ENCODE measurements at places on chromosomes 3 and 15.

- DNase-seq, result no peak
Observed at GRCh38 chr15:41849861-41850260, 11.2 kb downstream of the PLA2G4B start.

DNA sequence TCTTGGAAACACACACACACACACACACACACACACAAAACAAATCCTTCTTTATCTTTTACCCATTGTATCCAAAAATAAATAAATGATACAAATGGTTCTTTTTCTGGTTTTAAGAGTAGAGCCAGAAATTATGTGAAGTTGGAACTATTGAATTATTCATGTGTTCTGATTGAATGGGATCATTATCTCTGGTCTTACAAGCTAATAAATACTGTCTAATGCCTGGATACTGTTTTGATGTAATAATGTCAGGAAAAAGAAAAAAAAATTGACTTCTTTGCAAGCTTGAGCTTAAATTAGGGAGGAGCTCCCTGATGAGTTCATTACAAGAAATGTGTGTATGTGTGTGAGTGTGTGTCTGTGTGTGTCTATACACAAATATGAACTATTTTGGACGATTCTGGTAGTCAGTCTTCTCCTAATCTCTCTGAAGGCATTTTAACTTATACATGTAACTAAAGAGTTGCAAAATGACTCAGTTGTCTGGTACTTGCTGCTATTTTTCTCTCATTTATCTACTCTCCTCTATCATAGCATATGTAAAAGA is 507.2 kb upstream of the AGTR1 start:
- DNase-seq, result no peak

DNA sequence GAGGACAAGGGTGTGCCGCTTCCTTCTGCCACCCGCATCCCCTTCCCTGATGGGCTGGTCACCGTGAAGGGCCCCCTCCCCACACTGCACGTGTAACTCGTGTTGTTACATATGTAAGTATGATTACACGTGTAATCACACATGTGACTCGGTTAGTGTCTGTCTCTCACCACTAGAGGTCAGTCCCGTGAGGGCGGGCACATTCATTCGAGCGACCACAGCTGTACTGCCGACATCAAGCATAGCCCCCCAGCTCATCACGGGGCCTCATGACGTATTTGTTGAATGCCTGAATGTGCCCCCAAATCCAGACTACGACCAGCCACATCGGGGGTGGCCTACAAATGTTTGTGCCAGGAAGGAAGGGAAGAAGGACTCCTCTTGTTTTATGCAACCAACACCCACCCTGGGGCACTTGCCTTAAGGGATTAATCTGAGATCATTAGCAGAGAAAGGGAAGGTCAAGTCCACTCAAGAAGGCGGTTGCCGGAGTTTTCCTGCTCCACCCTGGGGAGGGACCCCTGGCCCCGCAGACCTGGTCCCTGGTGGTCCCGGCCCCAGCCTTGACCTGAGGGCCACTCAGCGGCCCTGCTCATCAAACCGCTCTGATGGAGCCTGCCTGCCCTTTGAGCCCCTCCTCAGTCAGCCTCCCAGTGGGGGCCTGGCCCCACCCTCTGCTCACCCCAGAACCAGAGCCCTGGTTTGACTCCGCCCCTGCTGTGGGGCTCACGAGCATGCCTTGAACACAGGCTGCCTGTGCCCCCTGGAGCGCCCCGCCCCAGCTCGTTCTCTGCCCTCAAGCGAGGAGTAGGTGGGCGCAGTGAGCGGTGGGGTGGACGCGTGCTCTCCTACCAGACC is 52.8 kb downstream of the RGMA start:
- no peak for DNase-seq

DNA sequence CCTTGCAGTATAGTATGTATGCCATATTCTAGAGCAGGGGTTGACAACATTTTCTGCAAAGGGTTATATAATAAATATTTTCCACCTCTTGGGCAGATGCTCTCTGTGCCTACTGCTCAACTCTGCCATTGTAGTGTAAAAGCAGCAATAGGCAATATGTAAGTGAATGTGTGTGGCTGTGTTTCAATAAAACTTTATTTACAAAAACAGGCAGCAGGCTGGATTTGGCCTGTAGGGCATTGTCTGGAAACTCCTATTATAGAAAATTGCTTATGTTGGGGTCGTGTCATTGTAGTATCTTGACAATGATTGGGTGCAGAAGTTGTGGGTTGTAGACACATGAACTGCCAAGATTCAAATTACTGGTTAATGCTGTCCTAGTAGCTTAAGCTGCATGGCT is 153.6 kb upstream of the CNTN3 start:
- no peak for DNase-seq

GRCh38 chr3:43762451-43762850 is 71.7 kb downstream of the ABHD5 start:
- no peak for DNase-seq

GRCh38 chr3:30320392-30320791 is 286.0 kb upstream of the TGFBR2 start:
- no peak for DNase-seq

DNA sequence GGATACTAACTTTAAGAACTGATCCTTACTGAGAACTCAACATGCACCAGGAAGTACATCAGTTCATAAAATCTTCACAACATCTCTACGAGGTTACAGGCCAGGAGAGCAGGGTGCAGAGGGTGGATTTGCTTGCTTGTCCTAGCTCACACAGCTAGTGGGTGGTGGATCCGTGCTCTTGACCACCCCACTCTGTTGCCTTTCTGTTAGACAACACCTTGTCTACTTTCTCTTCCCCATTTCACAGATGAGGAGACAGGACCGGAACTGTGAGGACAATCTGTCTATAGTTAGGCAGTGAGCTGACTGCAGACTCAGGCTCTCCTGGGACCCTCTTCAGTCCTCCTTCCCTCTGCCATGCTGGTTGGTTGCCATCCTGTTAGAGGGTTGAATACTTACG is 221.7 kb upstream of the TLE3 start:
- DNase-seq, result no peak

DNA sequence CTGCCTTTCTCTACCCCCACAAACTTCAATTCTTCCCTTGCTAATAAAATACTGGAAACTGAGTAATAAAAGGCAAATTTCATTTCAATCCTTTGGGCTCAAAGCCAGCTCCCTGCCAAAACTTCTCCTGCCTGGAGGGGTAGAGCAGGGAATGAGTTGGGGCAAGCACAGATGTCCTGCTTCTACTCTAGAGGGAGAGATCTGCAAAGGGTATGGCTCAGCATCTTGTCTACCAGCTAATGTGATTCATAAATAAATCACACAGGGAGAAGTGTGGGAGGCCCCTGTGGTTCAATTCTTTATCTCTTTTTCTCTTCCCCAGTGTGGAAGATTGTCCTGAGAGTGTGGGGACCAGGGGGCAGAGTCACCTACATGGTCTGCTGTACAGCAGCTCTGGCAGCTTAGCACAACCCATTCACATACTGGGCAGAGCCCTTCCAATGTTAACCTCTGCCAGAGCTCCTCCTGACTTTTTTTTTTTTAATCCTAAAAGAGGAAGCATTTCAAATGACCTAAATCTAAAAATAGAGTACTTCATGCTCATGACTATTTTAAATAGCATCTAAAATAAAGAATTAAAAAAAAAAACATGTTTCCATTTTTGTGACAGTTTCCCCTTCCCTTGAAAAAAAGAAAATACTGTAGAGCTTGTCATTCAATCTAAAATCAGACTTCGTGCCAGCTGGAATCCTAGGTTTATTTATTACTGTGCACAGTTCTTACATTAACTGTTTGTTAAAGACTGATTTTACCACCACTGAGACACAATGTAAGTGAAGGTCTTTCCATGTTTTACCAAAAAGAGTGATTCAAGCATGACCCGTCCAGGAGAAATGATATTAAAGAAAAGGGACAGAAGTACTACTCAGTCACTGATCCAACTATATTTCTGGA is 1083.7 kb upstream of the CFAP20DC start:
- no peak for DNase-seq

GRCh38 chr3:56780936-56781335 is 20.8 kb downstream of the ARHGEF3 start:
- no peak for DNase-seq

DNA sequence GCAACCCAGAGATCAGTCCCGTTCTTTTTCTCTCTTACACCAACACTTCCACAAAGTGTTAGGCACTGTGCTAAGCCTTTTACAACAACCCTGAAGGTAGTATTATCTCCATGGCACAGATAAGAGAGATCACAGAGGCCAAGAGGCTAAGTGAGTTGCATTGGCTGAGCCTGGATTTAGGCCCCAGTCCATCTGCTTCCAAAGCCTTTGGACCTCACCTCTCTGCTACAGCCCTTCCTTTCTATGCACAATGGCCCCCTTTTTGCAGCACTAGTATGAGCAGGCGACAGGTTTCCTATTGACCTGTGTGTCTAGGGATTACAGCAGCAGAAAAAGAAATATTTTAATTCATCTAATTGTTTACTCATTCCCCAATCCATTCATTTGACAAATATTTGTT is 76.2 kb downstream of the CRYGS start:
- DNase-seq, result no peak

DNA sequence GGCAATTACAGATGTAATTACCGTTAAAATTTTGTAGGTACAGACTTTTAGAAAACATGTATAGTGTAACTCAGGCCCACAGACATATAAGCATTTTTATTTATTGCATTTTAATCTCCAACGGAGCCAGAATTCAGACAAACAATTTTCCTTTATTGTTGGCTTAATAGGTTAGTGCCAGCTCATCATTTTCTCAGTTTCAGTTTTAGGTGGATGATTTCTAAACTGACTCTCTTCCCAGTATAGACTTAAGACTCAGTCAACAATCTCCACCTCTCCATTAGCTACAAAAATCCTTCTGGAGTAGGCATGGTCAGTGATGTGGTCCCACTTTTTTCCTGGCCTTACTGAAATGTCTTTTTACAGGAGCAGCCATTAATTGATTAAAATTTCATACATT is 994.6 kb downstream of the TBL1XR1 start:
- DNase-seq, result no peak

Measured in stimulated activated CD8-positive, alpha-beta memory T cell treated with anti-CD3 and anti-CD28 coated beads, Interleukin-4, amount 100 ng/mL, for 1 hour (primary cell).